ENCODE measurements at places on chromosomes 7 and 10. TPM values are rescaled to one million over a fixed set of nuclear protein-coding genes. Genes with fewer than 3 reads are reported as not detected.

The PPP1R3A gene
- total RNA-seq, result not detected

The CNNM1 gene
- under 0.01 TPM for total RNA-seq

The CUL2 gene
- 26.9 TPM for total RNA-seq

The HYAL4 gene
- 0.22 TPM for total RNA-seq

The FGFR2 gene
- under 0.01 TPM for total RNA-seq

The JAKMIP3 gene
- 0.09 TPM for total RNA-seq

The ABCC2 gene
- total RNA-seq, result 0.43 TPM

The PLCE1 gene
- 1.6 TPM for total RNA-seq

The SPDYE6 gene
- total RNA-seq, result not detected

The RASSF4 gene
- 18.0 TPM for total RNA-seq

The SPAM1 gene
- total RNA-seq, result not detected

The CCDC146 gene
- 1.2 TPM for total RNA-seq

The LIPK gene
- total RNA-seq, result not detected

The GNG11 gene
- 576 TPM for total RNA-seq

The VGF gene
- not detected for total RNA-seq

The RSPH10B gene
- total RNA-seq, result 2.1 TPM

The CNNM2 gene
- total RNA-seq, result 2.5 TPM

The NAT16 gene
- not detected for total RNA-seq

The IL6 gene
- total RNA-seq, result 0.17 TPM

The PLXDC2 gene
- 10.2 TPM for total RNA-seq

The SAMD9L gene
- 8.2 TPM for total RNA-seq

The EN2 gene
- total RNA-seq, result under 0.01 TPM

The TAS2R4 gene
- total RNA-seq, result 0.33 TPM

The GDF10 gene
- total RNA-seq, result under 0.01 TPM

The FGL2 gene
- total RNA-seq, result 4.9 TPM

The CALHM2 gene
- total RNA-seq, result 20.1 TPM

The PTPRZ1 gene
- not detected for total RNA-seq

The LGI1 gene
- total RNA-seq, result not detected

The SPDYE8 gene
- total RNA-seq, result not detected

The BMI1 gene
- total RNA-seq, result 30.8 TPM

The FXYD4 gene
- total RNA-seq, result not detected

The DGKI gene
- total RNA-seq, result 2.5 TPM

The LIPF gene
- not detected for total RNA-seq

The GPR26 gene
- not detected for total RNA-seq

The SORCS3 gene
- not detected for total RNA-seq

The VSTM4 gene
- 0.65 TPM for total RNA-seq

The MYH16 gene
- total RNA-seq, result not detected

The CALHM3 gene
- not detected for total RNA-seq

The NEURL1 gene
- 0.09 TPM for total RNA-seq

The TAS2R41 gene
- not detected for total RNA-seq

The SPDYE9 gene
- not detected for total RNA-seq

The NPSR1 gene
- not detected for total RNA-seq

The EVX1 gene
- total RNA-seq, result not detected

The CALML3 gene
- not detected for total RNA-seq

The ANXA8L1 gene
- not detected for total RNA-seq

The ZNF425 gene
- 2.7 TPM for total RNA-seq

The FBXL13 gene
- 0.22 TPM for total RNA-seq

The TDRD1 gene
- not detected for total RNA-seq

The HTR7 gene
- 0.22 TPM for total RNA-seq

The CNTNAP2 gene
- total RNA-seq, result 0.09 TPM

The GDF2 gene
- total RNA-seq, result not detected

The CRPPA gene
- 1.8 TPM for total RNA-seq

Data from dermis lymphatic vessel endothelial cell (primary cell).